ENCODE measurements at places on chromosomes 6 and 20.

- no peak for DNase-seq
These were observed 12.2 kb upstream of the AKIRIN2 start for GRCh38 chr6:87714093-87714842.

DNA sequence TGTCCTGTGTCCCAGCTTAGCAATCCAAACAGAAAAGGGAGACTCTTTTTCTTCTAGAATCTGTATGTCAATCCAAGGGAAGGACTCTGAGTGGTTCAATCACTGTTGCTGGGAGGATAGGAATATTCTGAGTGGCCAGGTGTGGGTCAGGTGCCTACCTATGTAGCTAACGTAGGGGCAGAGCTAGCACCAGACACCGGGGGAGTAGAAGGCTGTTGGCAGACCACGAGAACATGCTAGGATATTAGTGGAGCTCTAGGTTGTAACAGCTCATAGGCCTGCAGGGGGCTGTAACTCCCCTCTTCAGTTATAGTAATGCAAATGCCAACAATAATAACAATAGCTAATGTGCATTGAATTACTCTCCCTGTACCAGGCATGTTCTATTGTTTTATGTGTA is 39.8 kb upstream of the EPB41L1 start:
- no peak for DNase-seq

GRCh38 chr6:164102693-164103092 is 688.2 kb downstream of the QKI start:
- DNase-seq = no peak

- DNase-seq = no peak
These were observed 936 bp upstream of the TMX4 start for GRCh38 chr20:8020314-8021079.

DNA sequence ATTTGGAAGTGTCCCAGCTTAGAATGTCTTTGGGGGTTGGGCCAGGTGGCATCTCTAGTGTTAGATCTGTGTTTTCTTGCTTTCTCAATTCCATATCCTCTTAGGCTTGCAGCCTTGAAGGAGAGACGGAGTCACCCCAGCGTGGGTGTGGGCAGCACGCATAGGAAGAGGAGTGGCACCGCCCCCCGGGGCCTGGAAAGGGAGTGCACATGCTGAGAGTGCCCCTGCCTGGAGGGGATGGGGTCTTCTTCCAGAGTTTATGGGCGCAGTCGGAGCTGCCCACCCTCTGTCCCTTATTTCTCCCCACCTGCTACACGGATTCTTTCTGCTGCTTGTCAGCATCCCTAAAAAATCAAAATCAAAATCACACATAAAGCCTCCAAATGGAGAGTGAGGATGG is 309.7 kb downstream of the QKI start:
- no peak for DNase-seq

DNA sequence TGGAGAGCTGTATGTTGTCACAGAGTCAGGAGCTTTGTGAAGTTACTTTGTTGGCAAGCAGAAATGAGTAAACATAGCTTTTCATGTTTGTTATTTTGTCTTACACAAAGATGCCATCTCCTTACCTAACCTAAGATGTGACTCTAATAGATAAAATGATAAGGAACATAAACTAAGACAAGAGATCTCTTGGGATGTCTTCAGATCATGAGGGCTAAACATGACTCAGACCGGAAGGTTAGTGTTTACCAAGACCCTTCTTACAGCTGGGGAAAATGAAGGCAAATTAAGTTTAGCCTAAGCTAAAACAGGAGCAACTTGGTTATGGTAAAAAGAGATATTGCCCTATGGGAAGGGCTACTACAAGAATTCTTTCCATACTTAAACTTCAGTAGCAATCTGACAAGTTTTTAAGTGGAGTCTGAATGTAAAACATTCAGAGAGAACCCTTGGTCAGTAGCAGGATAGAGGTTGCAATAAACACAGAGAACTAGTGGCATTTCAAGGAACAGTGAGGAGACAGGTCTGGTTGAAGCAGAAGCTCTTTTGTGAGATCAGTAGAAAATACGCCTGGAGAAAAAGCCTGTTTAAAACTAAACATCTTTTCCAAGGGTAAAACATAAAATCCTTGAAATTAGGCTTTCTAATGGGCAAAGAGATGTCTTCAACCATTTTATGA is 29.9 kb downstream of the SGK1 start:
- DNase-seq = no peak

GRCh38 chr20:22801528-22801927 is 217.2 kb upstream of the FOXA2 start:
- no peak for DNase-seq

- DNase-seq = no peak
These were observed 136.2 kb downstream of the GMPR start for GRCh38 chr6:16374461-16375200.

GRCh38 chr6:9583753-9584352 is 831.0 kb downstream of the TFAP2A start:
- DNase-seq = no peak

GRCh38 chr20:17836303-17836861 is 132.2 kb downstream of the SNX5 start:
- DNase-seq = no peak

DNA sequence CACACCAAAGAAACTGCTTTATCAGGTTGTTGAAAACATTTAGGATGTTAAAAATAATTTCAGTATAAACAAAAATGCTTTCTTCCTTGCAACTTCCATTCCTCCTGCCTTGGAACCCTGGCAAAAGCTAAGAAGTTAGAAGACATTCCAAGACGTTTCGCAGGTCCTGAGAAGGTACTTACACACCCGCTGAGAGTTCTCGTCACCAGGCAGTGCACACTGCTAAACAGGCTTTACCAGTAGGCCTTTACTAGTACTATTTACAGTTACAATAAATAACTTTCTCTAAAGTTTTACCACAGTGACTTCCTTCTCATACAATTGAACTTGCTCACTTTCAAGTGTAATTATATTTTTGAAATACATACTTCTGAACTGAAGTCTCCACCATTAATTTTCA is 81.4 kb upstream of the RPS6KA2 start:
- DNase-seq = no peak

DNA sequence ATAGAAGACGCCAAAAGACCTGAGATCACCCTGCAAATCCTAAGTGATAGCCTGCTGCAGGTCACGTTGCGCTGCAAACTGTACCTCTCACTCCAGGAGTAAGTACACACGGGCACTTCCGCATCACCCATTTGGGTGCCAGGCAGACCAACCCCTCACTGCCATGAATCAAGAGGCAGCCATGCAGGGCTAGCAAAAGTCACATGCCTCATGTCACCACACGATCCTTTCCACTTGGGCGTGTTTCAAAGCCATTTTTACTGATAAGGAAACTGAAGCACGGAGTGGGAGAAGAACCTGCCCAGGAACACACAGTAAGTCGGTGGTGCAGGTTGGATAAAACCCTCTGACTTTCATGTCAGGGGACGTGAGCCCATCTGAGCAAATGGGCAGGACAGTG is 37.0 kb downstream of the BPIFB1 start:
- no peak for DNase-seq

DNA sequence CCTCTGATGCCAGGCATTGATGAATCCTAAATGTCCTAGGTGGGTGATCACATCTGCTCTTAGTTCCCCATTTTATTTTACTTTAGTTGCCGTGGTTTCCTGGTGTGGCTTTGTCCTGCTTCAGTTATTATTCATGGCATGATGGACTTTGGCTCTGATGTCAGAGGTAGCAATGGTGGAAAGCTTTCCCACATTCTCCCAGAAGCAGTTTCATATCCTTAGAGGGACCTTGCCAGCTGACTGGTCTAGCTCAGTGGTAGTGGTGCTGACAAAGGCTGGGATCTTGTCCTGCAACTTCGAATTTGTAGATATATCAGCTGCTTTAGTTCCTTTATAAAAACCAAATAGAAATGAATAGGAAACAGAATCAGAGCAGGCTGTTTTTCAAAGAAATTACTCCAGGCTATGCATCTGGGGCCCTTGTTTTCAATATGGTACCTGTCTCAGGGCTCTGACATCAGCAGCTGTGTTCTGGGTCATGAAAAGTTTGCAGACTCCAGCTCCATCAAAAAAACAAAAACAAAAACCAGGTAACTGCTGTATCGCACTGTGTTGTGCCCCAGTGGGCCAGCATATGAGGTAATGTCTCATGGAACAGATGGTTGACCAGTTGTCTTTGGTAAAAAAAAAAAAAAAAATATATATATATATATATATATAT is 133.7 kb downstream of the PLCB4 start:
- DNase-seq = no peak

GRCh38 chr6:169702840-169703246 is 917 bp downstream of the C6orf120 start:
- DNase-seq = no peak

DNA sequence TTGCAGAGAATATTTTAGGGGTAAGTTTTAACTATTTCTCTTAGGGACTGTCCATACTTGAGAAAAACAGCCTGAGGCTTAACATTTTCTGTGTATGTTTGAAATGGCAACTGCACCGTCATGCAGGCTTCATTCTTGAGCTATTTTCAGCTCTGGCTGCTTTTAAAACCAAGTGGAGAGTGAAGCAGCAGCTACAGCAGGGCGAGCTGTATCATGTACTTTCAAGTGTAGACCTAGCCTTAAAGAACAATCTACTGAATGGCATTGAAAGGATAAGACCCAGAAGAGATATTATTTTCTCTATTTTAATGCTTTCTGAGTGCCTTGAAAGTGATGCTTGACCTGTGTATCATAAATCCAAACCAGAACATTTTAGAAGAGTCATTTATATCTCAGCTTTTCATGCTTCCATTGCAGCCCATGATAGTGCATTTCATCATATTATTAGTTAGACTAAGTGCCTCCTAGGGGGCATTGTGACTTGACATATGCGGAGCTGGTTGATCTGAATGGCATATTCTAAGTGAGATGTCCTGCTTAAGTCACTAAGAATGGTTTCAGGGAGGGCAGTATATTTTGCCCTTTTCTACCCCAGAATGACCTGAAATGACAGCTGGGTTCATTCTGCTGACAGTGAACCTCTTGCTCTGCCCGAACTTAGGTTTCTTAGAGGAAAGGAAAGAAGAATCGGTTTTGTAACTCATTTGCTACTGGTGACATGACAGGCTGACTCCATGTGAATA is 85.3 kb downstream of the NKAIN2 start:
- no peak for DNase-seq

DNA sequence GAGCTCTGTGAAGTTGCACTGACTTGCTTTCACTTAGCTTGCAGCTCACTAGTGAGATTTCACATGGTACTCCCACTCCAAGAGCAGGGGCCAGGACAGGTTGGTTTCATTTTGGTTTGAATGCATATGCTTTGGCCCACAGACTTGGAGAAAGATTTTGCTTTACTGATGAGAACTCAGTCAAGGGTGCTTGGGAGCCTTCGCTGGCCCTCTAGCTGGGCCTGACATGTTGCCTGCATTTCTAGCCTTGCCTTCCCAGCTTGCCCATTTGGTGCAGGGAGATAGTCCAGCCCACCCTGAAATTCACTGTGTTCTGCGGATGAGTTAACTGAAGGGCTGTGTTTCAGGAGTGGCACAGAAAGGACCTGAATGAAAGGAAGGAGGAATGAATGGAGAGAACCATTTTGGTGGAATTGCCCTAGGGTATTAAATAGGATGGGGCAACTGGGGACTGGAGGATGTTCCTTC is 1.9 kb downstream of the SGK1 start:
- DNase-seq = peak; percentile 32

GRCh38 chr6:140567466-140567865 is 1193.0 kb upstream of the CITED2 start:
- no peak for DNase-seq

- no peak for DNase-seq
These were observed 8.7 kb downstream of the OSBPL2 start for GRCh38 chr20:62246872-62247652.

- no peak for DNase-seq
These were observed 4.6 kb downstream of the ZNF184 start for GRCh38 chr6:27468334-27468733.

- no peak for DNase-seq
These were observed 97.1 kb upstream of the PTPN1 start for GRCh38 chr20:50413088-50413500.

DNA sequence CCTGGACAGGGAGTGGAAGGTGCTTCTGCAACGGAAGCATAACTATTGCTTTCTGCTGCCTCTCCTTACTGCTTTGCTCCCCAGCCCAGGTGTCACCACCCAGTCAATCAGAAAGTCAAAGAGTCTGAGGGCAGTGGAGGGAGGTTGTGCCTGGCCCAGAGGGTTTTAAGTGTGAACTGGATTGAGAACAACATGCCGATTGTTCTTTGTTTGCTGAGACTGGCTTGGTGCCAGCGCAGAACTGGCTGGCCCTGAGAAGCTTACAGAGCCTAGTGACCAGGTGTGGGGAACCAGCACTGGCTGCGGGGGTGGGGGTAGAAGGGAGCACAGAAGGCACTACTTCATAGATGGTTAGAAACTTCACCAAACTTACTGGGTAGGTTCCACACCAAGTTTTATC is 31.1 kb upstream of the ENPP4 start:
- peak; percentile 46 for DNase-seq

- DNase-seq = no peak
These were observed 76.6 kb upstream of the PROKR2 start for GRCh38 chr20:5393218-5393870.

DNA sequence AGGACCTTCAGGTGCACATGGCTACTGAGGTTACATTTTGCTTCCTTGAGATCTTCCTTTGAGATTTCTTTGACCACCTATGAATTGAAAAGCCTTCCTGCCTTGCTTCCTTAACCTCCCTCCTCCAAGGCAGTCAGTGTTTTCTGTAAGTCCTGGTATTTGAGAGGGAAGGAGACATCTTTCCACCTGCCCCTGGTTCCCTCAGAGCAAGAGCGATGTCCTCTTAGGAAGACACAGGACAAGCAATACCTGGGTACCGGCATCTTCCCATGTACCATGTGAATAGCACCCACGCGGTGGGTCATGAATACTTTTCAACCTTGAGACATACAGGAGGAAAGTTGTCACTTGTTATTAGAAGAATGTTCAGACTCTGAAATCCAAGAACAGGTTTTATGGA is 37.1 kb downstream of the GINS1 start:
- no peak for DNase-seq

- DNase-seq = no peak
These were observed 2.5 kb downstream of the FYN start for GRCh38 chr6:111870742-111871064.

GRCh38 chr6:134235937-134236751 is 81.8 kb downstream of the SGK1 start:
- no peak for DNase-seq

GRCh38 chr6:119495230-119495683 is 145.7 kb upstream of the MAN1A1 start:
- no peak for DNase-seq

- no peak for DNase-seq
These were observed 97.8 kb upstream of the CARMIL1 start for GRCh38 chr6:25181350-25181724.

Measured in caudate nucleus (tissue), 63 donors.